ENCODE measurements at places on chromosomes 7 and 10. TPM values are rescaled to one million over a fixed set of nuclear protein-coding genes. Genes with fewer than 3 reads are reported as not detected.

GRCh38 chr7:16347827-16348192 is 73.5 kb downstream of the CRPPA start:
- DNase-seq = no peak

- DNase-seq = no peak
These were observed 117.0 kb downstream of the MKX start for GRCh38 chr10:27628621-27629020.

Gene PTPN20
- 6.6 TPM for total RNA-seq

GRCh38 chr7:50214771-50215170 is 89.7 kb upstream of the IKZF1 start:
- DNase-seq = no peak

- no peak for DNase-seq
These were observed 339.8 kb downstream of the FRMD4A start for GRCh38 chr10:13990946-13991345.

DNA sequence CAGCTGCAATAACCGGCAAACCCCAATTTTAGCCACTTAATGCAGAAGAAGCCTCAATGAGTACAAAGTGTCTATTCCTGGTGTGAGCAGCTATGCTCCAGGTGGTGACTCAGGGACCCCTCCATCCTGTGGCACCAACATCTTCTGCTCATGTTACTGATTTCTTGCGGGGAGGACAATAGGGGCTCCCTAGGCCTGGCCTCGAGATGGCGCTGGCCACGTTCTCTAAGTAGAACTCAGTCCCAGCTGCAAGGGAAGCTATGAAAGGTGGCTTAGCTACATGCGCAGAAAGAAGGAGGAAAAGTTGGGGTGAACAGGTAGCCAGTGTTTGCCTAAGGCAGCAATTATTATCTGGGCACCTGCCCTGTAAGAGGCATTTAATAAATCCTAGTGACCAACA is 6.6 kb downstream of the GJD4 start:
- DNase-seq = no peak

Gene FAM237B
- total RNA-seq = not detected

Gene SPDYE18
- total RNA-seq = not detected

Gene FGF8
- not detected for total RNA-seq

Gene PAX4
- total RNA-seq = not detected

GRCh38 chr10:132735923-132736391 is 50.0 kb downstream of the NKX6-2 start:
- no peak for DNase-seq

Gene SOSTDC1
- 0.63 TPM for total RNA-seq

Gene CCDC172
- not detected for total RNA-seq

GRCh38 chr10:12965571-12965970 is 35.9 kb downstream of the CCDC3 start:
- DNase-seq = no peak

DNA sequence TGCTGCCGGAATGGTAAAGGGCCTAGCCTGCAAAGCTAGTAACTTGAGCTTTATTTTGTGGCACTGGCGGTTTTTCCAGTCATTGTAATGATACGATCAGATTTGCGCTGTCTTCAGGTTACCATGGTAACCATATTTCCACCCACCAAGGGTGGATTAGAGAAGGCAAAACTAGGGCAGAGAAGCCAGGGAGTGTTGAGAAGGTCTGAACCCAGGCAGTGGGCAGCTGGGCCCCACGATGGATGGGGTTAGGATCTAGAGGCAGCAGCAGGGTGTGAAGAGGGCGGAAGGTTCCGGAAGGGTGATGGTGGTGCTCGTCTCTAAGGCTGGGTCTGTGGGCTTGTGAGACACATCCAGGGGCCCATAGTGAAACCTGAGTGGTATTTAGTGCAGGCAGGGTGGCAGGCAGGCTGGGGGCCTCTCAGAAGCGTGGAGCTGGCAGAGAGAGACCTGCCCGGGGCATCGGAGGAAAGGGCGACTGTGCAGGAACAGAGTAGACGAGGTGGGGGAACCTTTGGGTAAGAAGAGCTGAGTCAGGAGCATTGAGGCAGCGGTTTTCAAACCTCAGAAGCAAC is 87.9 kb upstream of the GTF2I start:
- no peak for DNase-seq

DNA sequence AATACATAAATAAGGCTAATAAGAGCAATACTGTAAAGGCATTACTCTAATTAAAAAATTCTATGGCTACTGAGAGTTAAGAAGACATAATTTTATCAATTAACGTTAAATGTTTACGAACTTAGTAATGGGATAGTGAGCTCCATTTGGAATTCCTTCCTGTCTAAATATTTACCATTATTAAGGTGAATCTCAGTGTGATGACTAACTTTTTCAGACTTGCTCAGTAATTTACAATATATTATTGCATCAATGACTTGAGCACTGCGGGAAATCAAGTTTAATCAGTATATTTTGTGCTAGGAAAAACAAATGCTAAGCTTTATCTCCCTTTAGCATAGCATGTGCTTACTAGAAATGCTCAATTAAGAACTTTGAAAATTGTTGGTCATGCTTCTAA is 282.5 kb upstream of the TEX47 start:
- no peak for DNase-seq

Gene CUBN
- 4.1 TPM for total RNA-seq

GRCh38 chr7:41315764-41316163 is 387.1 kb downstream of the INHBA start:
- DNase-seq = no peak

Gene FKBP6
- not detected for total RNA-seq

GRCh38 chr7:140659856-140660255 is 12.9 kb upstream of the ADCK2 start:
- DNase-seq = no peak

DNA sequence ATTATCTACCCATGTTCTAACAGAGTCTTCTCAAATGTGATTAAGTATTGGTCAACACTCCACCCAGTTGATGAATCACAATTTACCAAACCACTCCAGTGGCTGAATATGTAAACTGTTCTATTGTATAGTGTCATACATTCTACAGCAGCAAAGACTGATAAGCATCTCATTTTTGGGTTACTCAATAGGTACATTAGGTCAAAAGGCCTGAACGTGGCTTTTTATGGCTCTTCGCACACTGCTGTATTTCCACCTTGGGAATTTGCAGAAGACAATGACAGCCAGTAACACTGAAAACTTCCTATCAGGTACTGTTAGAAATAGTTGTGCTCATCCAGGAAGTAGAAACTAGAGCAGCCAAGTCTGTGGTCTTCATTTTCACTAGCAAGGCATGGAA is 166.9 kb downstream of the GLI3 start:
- no peak for DNase-seq

DNA sequence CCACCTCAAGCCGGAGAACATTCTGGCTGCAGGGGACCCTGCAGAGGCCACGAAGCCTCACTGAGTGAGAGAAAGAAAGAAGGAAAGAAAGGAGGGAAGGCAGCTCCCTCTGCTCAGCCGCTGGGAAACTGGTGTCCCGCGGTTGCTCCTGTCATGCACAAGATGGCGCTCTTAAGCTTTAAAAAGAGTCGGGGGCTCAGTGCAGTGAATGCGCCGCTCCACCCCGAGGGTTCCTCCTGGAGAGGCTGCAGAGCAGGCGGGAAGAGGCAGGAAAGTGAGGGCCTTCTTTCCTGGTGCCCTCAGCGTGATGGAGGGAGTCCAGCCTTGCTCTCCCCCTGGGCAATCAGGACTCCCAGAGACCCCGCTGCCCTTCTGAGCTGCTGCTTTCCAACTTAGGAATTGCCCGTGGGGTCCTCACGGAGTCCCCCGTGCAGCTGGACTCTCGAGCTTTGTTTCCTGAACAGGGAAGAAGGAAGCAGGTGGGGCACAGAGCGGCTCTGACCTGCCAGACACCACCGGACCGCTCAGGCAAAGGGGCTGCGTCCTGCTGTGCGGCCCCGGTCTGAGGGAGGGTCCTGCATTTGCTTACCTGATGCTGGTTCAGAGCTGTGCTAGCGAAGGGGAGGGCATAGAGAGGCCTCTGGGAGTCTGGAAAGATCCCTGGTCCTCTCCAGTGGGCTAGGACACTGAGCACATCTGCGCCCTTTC is 141.9 kb upstream of the MKI67 start:
- DNase-seq = no peak

- no peak for DNase-seq
These were observed 479.8 kb downstream of the ADRA2A start for GRCh38 chr10:111556666-111557065.

GRCh38 chr7:121078701-121079227 is 90.3 kb downstream of the CPED1 start:
- no peak for DNase-seq

GRCh38 chr7:136180984-136181383 is 203.8 kb upstream of the MTPN start:
- no peak for DNase-seq

- DNase-seq = peak; percentile 8
These were observed 90.9 kb upstream of the STK17A start for GRCh38 chr7:43491984-43492383.

GRCh38 chr7:131607291-131608115 is 51.1 kb upstream of the PODXL start:
- no peak for DNase-seq

DNA sequence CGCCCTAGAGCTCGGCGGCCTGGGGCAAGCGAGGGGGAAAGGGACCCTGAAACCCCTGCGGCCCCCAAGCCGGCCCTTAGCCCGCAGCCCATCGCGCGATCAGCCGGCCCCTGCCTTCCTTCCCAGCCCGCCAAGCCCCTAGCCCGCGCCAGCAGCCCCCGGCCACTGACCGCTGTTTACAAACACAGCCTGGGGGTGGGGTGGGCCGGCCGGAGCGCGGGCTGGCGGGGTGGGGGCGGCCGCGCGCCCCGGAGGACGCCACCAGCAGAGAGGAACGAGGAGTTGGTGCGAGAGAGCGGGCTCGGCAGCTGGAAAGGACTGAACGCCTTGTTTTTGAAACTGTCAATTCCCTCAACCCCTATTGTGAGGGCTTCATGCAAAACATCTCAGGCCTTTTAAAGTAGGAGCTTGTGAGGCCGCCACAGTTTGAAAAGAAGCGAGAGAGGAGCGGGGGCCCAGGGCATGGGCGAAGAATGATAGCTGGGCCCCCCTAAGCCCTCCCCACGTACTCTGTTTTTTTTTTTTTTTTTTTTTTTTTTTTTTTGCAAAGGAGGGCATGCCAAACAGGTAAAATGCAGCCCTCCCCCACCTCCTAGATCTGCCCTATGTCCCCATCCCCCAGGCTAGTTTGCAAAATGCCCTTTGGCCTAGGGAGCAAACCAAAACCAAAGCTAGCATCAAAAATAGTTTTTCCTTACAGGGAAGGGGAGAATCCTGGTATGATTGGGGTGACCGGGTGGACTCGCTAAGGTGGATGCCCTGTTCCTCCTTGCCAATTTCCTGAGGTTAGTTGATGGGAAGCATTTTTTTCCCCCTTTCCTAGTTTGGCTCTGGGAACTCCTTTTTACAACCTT is 15.0 kb downstream of the SKIDA1 start:
- no peak for DNase-seq

GRCh38 chr10:7572391-7572790 is 94.4 kb downstream of the ITIH5 start:
- no peak for DNase-seq

DNA sequence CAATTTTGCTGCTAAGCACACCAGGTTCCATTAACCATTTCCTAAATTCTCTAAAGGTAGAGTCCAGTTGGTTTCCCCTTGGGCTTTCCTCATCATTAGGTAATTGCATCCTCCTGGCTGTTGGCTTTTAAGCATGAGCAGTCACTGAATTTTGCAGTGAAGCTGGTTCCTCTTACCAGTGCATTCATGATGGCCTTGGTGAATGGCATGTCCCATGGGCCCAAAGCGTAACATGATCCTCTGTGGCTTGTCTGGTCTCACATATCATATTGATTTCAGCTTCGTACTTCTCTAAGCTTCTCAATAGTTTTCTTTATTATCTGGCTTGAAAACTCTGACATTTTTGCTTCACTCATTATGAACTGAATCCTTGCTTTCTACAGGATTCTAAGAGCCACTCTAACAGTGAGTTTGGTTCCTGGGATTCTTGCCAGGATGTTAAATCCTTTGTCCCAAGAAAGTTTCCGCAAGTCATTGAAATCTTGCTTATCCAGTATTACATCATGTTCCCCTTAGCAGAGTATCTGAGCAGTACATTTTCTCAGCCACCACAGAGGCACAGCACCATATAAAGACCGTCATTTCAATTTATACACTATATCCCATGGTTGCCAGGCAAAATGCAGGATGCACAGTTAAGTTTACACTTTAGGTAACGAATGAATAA is 134.2 kb downstream of the PTN start:
- no peak for DNase-seq

DNA sequence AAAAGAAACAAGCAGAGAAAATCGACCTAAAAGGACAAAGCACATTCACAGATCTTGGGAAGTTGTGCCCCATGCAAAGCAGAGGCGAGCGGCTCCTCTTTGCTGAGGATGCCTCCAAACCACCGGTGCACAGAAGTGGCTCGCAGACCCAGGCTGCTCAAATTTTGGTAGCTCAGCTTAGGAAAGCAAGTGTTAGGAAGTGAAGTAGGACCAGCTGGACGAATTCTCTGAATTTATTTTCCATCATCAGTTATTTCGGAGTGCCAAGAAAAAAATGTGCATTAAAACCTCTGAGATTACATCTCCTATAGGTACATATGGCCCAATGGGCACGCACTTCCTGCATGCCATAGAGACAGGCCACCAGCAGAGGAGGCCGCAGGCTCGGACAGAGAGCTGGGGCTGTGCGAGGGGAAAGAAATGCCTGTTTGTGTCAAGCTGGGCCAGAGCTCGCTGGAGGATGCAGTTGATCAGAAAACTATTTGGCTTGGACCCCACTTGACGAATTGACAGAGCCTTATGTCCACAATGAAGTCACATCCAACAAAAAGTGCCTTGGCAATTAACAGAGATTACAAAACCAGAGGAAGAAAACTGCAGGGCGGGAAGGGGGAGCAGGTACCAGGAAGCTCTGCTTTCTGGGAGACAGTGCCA is 122.3 kb upstream of the LYZL2 start:
- DNase-seq = no peak

Gene NEUROG3
- 2.8 TPM for total RNA-seq

DNA sequence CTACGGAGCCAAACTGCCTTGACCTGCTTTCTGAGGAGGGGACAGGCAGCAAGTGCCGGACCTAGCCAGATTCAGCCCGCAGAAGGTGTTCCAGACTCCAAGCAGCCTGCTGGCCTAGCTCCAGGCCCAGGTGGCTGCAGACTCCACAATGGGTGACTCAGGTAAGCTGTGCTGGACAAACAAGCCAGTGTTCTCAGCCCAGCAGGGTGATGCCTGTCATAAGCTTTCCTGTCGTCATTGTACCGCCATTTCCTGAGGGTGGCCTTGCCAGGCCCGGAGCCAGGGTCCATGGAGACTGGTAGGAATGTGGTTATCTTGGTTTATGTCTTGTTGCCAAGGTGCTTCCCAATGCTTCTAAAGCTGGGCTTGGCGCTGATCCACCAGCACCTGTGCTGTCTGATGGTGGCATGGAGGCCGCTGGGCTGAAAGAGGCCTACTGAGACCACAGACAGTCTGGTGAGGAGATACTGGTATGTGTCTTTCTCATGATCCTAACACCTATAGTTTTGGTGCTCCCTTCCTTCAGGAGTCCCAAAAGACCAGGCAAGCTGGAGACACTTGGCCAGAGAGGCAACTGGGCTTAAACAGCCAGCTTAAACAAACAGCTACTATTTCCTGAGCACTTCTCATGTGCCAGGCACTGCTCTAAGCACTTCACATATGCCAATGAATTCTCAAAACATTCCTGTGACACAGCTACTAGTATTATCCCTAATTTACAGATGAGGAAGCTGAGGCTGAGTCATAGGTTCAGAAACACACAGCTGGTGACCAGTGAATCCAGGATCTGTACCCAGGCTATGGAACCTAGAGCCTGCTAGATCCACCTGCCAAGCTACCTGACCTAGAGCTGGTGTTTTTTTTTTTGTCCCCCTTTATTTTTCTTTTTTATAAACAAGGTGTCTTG is 42.0 kb downstream of the ZC3HC1 start:
- no peak for DNase-seq

- DNase-seq = no peak
These were observed 191.1 kb upstream of the ADO start for GRCh38 chr10:62613424-62613823.

- no peak for DNase-seq
These were observed 88.1 kb downstream of the ANKIB1 start for GRCh38 chr7:92333866-92334265.
